ENCODE measurements at places on chromosomes 3 and 15.

GRCh38 chr15:88610701-88611231 is 10.4 kb upstream of the AEN start:
- peak; percentile 10 for DNase-seq

- DNase-seq = no peak
Observed at GRCh38 chr15:91632176-91632575, 221.3 kb upstream of the SLCO3A1 start.

DNA sequence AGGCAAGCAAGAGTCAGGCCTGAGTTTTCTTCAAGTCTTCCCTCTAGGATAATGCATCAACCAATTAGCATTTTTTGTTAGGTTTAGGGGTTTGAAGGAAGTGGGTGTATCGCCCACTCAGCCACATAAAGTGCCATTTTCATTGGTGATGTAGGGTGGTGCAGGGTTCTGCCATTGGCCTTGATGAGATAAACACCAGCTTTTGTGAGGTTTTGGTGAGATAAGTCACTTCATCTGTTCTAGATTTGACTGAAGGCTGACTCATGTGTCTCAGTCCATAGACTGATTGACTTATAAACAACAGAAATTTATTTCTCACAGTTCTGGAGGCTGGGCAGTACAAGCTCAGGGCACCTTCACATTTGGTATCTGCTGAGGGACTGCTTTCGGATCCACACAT is 84.5 kb upstream of the C3orf80 start:
- DNase-seq = no peak

DNA sequence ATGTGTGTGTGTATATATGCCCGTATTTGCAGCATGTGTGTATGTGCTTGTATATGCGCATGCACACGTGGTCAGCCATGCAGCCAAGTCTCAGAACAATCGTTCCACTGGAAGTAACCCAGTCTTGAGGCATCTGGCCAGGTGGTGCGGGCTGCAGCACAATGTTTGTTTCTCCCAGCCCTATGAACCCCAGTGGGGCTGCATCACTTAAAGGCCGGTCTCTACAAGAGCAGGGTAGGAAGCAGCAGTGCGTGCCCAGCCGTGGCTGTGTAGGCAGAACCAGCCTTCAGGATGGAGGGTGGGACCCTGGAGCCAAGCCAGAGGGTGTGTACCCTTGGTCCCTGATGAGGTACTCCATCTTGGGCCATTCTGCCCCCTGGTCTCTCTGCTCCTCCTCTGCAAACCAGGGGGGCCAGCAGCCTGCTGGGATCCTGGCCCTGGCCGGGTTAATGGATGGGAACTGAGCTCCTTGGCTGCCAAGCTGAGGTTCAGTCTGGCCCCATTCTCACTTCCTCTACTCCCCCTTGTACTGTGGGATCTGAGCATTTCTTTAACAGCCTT is 11.8 kb downstream of the KLF13 start:
- DNase-seq = no peak

DNA sequence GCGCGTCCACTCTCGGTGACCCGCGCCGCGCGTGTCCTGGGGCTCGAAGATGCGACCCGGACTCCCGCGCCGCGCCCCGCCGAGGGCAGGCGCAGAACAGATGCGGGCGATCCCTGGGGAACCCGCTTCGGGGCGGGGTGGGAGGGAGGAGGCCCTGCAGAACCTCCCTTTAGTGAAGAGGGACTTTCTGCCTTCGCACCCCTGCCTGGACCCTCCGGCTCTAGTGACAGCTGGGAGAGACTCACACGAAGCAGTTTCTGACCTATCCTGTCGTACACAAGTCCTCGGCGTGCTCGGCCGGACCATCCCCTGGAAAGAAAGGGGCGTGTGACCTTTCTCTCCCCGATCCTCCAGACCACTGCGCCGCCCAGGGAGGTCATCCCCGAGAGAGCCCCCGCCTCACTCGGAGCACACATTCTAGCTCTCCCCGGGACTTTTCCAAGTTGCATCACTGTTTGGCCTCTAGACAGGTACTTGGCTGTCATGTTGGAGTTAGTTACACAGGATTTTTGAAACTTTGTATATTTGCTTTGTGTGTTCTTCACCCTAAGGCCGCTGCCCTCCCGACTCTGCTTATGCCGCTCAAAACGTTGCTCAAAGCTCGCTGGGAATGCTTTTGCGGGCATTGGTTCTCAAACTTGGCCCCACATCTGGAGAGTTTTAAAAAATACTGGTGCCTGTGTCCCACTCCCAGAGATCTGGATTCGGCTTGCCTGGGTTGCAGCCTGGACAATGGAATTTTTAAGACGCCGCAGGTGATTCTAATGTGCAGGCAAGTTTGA is 582 bp downstream of the CGNL1 start:
- DNase-seq = no peak

DNA sequence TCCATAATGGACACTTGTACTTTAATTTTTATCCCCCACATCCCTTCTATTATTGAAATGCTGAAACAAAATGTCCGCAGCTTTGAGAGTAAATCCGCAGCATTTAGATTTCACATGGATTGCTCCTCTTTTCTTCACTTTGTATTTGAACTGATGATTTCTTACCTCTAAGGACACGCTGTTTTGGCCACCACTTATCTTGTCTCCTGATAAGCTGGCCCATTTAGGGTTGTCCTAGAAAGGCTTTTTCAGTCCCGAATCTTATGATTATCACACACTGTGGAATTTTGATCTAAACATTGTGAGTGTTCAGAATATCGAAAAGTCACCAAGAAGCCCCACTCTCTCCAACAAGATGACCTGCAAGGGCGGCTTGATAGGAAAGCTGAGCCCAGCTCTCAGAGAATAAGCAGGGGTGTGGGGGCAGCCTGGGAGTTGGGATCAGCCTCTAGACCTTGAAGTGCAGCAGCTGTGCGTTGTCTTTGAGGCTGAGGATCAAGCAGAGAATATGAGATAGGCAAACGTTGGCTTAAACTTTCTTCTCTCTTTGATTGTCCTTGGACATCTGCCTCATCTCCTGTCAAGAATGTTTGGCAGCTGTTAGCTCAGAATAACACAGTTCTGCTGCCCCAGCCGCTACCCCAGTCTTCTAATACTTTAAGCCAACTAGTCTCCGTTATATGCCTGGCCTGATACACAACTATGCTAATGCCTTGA is 399.7 kb upstream of the NR2F2 start:
- DNase-seq = no peak

GRCh38 chr15:70867911-70868467 is 14.0 kb upstream of the LARP6 start:
- DNase-seq = no peak

- no peak for DNase-seq
Observed at GRCh38 chr3:119636249-119636648, 24.1 kb downstream of the POPDC2 start.

DNA sequence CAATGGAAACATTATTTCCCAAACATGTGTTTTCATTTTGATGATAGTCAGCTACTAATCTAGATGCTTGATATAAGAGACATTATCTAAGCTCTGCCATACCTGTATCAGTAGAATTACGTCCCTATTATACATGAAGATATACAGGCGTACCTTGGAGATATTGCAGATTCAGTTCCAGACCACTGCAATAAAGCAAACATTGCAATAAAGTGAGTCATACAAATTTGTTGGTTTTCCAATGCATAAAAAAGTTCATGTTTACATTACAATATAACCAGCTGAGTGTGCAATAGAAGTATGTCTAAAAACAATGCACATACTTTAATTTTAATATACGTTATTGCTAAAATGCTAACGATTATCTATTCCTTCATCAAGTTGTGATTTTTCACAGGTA is 236.0 kb upstream of the ZNF717 start:
- no peak for DNase-seq

- no peak for DNase-seq
Observed at GRCh38 chr3:152714507-152714906, 120.4 kb upstream of the P2RY1 start.

DNA sequence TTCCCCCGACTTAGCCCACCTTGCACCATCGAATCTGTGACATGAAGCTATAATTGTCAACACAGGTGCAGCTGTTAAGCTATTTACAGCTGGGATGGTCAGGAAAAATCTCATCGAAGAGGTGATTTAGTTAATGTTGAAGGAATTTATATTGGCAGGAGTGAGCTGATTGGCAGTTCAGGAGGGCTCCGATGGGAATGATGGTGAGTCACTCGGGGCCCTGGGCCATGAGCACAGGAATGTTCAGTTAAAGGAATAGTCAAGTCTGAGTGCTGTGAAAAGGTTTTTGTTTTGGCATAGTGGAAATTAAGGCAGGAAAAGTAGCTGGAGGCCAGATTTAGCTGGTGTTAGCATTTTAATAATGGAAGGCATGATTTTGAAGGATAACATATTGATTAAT is 95.7 kb downstream of the OXSM start:
- DNase-seq = no peak

GRCh38 chr3:125591116-125591760 is 4.1 kb downstream of the OSBPL11 start:
- DNase-seq = no peak

- no peak for DNase-seq
Observed at GRCh38 chr15:69562116-69562515, 109.5 kb downstream of the RPLP1 start.

DNA sequence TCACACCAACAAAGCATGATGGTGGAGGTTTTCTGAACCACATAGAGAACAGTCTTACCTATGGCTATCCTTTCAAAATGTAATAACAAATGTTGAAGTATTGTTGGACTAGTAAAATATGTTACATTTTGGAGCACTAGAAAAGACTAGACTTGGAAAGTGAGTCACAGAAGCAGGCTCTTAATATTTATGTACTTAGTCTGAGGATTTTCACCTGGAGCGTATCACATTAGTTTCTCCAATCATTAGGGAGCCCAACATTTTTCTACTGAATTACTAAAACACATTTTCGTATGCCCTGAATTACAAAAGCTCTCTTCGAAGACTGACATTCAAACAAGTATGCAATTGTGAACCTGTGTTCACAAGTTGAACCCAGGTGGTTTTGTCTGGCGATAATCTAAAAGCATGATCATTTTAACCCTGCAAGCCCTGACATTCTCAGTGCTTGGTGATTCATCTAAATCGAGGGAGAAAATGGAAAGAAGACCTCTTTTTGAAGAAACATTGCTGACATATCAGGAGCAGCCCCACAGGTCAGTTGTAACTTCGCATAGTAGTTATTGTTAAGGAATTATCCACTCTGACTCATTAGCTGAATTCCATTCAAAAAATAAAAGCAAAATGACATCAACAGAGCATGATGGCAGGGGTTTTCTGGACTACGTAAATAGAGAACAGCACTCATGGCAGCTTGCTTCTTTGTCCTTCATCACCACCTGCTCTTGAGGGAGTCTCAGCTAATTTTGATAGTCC is 679.8 kb upstream of the NECTIN3 start:
- no peak for DNase-seq

DNA sequence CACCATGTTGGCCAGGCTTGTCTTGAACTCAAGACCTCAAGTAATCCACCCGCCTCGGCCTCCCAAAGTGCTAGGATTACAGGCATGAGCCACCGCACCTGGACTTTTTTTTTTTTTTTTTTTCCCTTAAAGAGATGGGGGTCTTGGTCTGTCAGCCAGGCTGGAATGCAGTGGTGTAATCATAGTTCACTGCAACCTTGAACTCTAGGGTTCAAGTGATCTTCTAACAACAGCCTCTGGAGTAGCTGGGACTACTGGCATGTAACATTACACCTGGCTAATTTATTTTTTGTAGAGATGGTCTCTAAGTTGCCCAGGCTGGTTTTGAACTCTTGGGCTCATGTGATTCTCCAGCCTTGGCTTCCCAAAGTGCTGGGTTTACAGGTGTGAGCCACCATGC is 81.6 kb downstream of the ANKRD28 start:
- DNase-seq = no peak

DNA sequence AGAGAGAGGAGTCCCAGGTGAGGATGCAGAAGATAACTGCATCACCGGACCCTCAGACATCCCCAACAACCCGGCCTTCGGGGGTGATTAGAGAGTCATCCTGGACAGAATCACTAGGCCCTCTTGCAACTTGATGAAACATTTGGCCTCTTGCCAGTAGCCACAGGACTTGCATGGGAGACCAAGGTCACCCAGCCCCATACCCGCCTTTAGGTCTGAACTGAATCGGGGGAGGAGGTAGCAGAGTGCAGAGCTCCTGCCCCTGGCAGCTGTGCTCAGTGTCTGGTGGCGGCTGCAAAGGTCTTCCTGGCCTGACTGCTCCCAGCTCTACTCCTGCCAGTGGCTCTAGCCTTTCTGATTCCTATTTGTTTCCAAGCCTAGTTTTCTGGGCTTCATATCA is 12.4 kb downstream of the PIF1 start:
- DNase-seq = no peak

GRCh38 chr3:17894434-17895060 is 152.1 kb upstream of the TBC1D5 start:
- DNase-seq = no peak

DNA sequence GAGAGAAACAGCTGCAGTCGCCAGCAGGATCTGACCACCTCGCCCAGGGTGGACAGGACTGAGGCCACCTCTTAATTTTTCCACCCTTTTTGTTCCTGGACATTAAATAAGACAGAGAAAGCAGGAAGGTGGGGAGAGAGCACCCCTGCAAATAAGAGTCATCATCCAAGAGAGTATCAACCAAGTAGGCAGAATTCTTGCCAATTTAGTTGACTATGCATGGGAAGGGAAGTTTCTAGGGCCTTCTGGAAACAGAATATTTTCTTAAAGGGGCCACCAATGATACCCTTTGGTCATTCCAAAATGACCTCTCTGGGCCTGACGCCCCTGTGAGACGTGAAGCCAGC is 136.2 kb downstream of the TJP1 start:
- no peak for DNase-seq

- DNase-seq = no peak
Observed at GRCh38 chr3:6770397-6770690, 90.6 kb upstream of the GRM7 start.

DNA sequence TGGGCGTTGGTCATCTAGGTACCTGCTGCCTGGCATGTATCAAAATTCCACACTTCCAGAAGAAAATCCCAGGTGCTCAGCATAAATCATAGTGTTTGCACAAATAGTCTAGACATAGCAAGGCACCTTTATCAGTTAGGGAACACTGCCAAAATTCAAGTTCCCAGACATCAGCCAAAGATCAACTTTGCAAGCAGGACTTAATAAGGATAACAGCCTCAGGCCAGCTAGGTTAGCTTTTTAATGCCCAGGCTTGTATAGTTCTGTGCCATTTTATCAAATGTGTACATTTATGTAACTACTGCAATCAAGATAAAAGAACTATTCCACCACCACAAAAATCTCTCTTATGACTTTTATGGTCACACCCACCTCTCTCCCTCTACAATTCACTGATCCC is 30.7 kb downstream of the DZIP3 start:
- no peak for DNase-seq

GRCh38 chr3:57840473-57840872 is 84.4 kb downstream of the SLMAP start:
- DNase-seq = no peak

DNA sequence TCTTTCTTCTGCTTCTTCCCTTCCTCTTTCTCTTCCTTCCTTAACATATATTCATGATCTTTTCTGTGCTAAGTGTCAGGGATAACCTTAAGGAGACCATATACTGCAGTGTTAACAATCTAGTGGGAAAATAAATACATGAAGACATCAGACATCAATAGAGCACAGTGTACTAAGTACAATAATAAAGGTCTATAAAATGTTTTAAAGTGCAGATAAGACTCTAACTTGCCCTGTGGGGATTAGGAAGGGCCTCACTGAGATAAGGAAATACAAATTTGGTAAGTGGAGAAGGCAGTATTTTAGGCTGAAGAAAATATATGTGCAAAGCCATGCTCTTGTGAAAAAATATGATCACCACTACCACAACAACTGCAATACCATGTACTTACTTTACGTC is 49.2 kb upstream of the NANOGP8 start:
- no peak for DNase-seq
